Ascending aorta (tissue), 2 donors: ENCODE measurements at places on chromosomes 6 and 20. TPM values are rescaled to one million over a fixed set of nuclear protein-coding genes. Genes with fewer than 3 reads are reported as not detected.

CLVS2 gene
- not detected for total RNA-seq

ZNF391 gene
- total RNA-seq = 0.75 TPM

TMEM151B gene
- not detected for total RNA-seq

CDSN gene
- total RNA-seq = not detected

IL17A gene
- not detected for total RNA-seq

TINAG gene
- total RNA-seq = not detected

PPIL6 gene
- total RNA-seq = 0.11 TPM

FOXA2 gene
- total RNA-seq = not detected

EFCAB8 gene
- not detected for total RNA-seq

SNAP91 gene
- 0.64 TPM for total RNA-seq

MC3R gene
- total RNA-seq = not detected

CCN6 gene
- total RNA-seq = not detected

GCNT2 gene
- total RNA-seq = 16.7 TPM

PPP1R3G gene
- total RNA-seq = 1.1 TPM

NKX2-2 gene
- total RNA-seq = not detected

PRSS35 gene
- 1.8 TPM for total RNA-seq

MMP24 gene
- total RNA-seq = not detected

BNIP5 gene
- total RNA-seq = not detected

ZNF334 gene
- not detected for total RNA-seq

MEI4 gene
- not detected for total RNA-seq

SLC26A8 gene
- total RNA-seq = not detected
